ENCODE measurements at places on chromosomes 11 and 22.

- peak; percentile 95 for DNase-seq
Measured at GRCh38 chr11:35045236-35045820, 93.6 kb upstream of the CD44 start.

DNA sequence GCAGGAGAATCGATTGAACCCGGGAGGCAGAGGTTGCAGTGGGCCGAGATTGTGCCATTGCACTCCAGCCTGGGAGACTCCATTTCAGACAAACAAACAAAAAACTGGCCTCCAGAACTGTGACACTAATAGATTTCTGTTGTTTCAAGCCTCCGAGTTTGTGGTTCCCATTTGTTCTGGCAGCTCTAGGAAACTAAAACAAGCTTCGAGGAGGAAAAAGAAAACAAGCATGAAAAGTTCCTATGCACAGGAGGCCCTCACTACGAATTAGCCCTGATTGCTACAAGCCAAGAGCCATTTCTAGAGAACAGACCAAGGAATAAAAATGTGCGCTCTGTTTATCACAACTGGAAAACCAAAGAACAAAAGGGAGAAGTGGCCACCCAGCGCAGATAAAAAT lies 47.8 kb upstream of the SHANK2 start:
- no peak for DNase-seq

DNA sequence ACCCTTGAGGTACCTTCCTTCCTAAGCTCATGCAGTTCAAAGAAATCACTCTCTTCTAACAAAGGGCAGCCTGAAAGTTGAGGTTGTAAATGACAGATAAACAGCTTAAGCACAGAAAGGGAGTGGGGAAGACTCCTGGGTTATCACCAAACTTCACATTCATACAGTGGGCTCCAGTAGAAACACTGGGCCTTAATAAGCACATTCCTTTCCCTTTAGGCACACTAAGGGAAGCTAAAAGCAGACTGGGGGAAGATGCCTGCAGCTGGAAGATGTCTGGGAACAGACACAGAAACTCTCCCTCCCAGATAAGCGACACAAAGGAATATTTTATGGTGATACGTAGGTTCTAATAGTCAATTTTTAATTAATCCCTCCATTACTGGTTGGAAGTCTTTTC lies 350.3 kb upstream of the MPPED2 start:
- no peak for DNase-seq

GRCh38 chr11:3121931-3122774 lies 43.0 kb downstream of the OSBPL5 start:
- no peak for DNase-seq

GRCh38 chr11:94791216-94791889 lies 23.2 kb downstream of the AMOTL1 start:
- no peak for DNase-seq

DNA sequence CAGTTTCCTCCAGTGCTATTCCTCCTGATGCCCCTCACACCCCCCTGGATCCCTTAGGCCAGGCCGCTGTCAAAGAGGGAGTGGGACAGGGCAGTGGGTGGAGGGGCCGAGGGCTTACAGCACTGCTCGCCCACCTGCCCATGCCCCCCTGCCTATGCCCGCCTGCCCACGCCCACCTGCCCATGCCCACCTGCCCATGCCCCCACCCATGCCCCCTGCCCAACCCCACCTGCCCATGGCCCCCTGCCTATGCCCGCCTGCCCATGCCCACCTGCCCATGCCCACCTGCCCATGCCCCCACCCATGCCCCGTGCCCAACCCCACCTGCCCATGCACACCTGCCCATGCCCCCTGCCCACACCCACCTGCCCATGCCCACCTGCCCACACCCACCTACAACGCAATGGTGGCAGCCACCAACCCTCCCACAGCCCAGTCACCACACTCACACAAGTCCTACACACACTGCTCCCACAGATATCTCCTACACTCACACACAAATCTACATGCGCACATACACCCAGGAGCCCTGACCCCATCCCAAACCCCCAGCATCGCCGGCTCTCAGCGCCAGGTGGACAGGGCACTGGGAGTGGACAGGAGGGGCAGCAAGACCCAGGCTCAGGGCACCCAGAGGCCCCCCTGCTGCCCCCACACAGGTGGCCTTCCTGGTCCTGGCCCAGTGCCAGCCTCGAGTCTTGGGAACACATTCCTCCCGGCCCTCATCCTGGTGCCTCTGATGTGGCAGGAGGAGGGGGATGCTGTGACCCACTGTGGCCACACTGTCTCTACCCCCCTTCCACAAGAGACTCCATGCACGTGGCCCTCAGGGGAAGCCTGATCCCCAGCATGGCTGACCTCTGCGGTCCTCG lies 61.8 kb downstream of the CYTH4 start:
- no peak for DNase-seq

DNA sequence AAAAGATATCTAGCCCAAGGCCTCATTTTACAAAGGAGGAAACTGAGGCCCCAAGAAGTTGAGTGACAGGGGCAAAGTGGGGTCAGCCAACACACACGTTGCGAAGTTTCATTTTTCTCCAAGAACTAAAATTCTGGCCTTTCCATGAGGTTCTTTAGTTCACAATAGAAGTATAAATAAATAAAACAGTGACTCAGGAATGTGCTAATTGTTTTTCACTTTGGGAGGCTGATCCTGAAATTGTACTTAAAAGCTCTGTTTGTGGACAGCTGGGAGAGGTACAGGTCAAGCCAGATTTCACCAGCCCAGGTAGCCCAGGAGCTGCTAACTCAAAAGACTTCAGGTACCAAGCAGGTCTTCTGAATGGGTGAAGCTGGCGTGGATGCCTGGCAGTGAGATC lies 105.2 kb downstream of the TRAF6 start:
- no peak for DNase-seq

GRCh38 chr22:39221999-39222686 lies 22.6 kb downstream of the PDGFB start:
- DNase-seq: no peak

GRCh38 chr22:37633089-37633624 lies 6.3 kb upstream of the SH3BP1 start:
- peak; percentile 68 for DNase-seq

- no peak for DNase-seq
Measured at GRCh38 chr11:94090401-94090800, 38.2 kb upstream of the PANX1 start.

DNA sequence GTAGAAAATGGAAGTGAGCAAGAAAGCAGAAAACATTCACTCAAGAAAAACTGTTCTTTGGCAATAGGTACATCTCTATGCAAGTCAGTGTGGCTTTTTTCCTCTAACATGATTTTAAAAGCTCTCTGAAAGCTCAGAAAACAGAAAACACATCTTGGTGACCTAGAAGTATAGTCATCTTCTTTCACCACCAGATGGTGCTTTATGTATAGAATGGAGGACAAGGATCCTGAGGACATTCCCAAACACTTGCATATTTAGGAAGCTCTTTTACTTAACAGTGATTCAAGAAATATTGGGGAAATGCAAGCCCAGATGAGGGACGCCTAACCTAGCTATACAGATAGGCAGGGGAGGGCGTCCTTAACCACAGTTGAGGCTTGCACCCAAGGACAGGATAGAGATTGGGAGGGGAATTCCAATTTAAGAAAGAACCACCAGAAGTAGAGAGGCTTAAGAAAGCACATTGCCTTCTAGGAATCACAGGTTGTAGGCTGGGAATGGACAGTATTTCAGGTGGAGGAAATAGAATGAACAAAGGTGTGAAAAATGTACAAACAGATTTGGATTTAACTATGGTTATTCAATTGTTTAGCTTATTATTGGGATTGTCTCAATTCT lies 13.8 kb upstream of the CCDC81 start:
- DNase-seq: no peak

DNA sequence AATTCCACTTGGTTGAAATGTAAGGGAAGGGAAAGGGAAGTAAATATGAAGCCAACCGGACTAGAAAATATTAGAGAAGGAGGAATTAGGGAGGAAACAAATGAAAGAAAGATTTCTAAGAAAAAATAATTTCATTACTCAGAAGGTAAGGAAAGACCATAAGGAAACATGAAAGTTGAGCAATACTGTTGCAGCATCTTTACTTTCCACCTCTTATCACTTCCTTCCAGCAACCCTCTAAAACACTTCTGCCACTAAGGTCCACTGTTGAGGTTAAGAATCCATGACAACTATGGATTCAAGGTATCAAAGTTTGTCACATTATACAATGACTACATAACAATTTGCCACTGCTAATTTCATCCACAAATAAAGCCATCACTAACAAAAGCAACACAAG lies 308.6 kb downstream of the DLG2 start:
- DNase-seq: no peak

DNA sequence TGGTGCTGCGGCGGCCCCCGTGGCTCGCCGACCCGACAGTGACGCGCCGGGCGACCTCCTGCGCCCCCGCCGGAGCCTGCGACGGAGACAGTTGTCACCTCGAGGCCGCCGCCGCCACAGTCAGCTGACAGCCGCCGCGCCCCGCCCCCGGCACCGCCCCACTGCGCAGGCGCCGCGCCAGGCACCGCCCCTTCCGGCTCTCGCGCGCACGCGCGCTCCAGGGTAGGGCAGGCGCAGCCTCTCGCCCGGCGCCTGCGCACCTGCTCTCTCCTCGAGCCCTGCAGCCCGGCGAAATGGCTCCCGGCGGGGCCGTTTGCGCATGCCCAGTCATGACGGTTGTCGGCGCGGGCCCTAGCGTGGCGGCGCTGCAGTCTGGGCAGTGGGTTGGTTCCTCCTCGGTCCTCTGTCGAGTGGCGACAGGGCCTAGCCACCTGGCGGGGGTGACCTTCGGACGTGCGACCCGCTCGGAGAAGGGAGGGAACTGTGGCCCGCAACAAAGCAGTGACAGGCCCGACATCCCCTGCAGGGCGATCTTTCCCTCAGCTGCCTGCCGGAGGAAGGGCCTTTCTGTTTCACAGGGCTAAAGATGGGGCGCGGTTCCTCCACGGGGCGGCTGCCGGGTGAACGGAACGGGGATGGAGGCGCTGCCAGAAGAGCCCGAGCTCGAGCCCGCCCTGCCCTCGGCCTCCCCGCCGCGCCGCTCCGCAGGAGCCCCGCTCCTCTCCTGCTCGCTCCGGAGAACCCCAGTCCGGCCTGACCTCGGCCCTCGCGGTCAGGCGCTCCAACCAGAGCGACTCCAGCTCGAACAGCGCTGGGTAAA lies at the start of gene TOLLIP:
TOLLIP (minus strand) TSS at position 135 of the 820 bp plus-strand sequence; CDS start at position 1, 134 bp downstream.
- DNase-seq: peak; percentile 98

DNA sequence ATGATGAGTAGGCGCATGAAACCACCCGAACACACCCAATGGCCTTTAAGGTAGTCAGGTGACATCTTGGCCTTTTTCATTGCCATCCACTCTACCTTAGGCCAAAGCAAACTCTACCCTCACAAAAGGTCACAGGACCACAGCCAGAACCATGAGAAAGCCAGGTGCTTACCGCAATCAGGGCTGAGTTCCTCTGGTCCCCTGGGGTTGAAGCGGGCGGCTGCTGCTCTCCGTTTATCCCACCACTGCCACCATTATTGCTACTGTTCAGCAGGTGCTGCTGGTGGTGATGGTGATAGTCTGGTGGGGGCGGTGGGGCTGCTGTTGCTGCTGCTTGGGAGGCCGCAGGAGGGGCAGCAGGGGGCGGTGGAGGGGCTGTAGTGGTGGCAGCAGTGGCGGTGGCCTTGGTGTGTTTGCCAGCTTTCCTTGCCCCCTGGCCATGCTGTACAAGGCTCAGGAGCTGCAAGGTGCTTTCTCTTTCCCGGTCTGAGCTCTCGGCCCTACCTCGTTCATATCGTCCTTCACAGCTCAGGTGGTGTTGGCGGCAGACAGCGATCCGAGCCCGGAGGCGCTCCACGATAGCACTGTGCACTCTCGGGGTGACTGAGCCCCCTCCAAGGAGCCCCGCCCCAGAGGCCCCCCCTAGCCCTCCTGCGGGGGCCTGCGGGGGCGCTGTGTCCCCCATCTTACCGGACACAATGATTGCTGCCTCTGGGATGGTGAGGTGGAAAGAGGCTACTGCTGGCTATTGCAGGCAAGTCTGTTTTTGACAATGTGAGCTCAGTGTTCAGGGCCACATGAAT lies 1.6 kb downstream of the MAML2 start:
- DNase-seq: peak; percentile 77

DNA sequence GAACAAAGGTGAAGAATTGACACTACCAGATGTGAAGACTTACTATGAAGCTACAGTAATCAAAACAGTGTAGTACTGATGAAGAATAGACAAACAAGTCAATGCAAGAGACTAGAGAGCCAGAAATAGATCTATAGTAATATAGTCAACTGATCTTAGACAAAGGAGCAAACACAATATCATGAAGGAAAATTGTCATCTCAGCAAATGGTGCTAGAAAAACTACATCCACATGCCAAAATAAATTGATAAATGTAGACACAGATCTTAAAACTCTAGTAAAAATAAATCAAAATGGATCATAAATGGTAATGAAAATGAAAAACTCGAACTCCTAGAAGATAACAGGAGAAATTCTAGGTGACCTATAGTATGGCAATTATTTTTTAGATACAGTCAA lies 609.5 kb downstream of the NELL1 start:
- no peak for DNase-seq

GRCh38 chr11:43576803-43577521 lies 103.6 kb upstream of the HSD17B12 start:
- no peak for DNase-seq

DNA sequence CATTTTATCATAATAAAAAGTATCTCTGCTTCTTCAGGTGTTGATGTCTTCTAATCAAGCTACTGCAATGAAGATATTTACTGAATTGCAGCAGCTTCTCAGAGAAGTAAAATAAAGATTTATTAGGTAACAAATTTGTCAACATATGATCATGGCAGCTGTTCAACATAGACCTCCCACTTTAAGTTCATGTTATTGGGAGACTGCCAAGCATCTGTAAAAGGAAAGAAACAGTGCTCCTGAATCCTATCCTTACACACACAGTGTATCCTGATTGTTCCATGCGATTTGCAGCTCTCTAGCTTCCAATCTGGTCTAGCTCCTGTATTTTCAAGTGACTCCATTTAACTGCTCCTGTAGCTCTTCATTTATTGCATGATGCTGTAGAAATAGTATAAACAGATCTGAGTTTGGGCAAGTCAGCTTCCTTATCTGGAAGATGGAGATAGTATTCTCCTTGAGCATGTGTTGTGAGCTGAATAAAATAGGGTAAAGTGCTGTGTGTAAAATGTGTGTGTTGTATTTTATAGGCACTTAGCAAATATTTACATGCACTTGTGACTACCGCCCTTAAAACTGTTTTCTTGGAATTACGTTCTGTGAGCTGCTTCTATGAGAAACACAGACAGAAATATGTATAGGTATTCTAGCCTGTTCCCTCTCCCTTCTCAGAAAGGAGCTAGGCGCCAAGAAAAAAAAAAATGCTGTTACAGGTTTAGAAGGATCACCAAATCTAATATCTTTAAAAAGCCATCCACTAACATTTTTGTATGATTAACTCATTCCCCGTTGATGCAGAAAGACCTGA lies 290.6 kb downstream of the JRKL start:
- no peak for DNase-seq

- DNase-seq: no peak
Measured at GRCh38 chr11:111305162-111305802, 6.9 kb downstream of the POU2AF3 start.
